ENCODE measurements at places on chromosomes 5 and 9.

DNA sequence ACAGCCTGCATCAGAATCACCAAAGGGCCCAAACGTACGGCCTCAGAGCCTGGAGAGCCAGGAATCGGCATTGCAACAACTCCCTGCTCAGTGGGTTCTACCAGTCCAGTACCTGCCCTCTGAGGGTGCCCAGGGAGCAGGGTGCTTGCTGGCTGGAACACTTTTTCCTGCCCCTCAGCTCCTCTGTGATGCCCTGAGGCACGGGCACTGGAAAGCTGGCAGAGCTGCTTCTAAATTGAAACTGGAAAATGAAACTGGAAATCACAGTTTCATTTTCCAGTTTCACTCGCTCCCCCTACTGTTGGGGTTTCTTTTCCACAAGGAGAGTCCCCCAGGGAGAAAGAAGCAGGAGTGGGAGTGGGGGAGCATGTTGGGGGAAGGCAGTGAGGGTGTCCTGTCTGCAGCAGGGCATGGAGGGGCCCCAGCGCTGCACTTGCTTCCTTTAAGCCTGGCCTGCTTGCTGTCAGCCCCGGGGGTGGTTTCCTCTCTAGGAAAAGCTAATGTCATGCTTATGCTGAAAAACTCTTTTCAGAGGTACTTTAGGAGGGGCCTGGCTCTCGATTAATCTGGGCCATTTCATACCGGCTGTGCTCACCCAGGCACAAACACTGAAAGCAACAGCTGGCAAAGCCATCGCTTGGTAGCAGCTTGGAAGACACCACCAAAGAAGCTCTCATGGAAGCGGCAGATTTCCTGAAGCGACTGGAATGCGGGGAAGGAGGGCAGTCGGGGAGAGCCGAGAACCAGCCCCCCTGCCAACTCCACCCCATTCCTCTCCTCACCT is 26.2 kb downstream of the IRF1 start:
- DNase-seq = no peak

DNA sequence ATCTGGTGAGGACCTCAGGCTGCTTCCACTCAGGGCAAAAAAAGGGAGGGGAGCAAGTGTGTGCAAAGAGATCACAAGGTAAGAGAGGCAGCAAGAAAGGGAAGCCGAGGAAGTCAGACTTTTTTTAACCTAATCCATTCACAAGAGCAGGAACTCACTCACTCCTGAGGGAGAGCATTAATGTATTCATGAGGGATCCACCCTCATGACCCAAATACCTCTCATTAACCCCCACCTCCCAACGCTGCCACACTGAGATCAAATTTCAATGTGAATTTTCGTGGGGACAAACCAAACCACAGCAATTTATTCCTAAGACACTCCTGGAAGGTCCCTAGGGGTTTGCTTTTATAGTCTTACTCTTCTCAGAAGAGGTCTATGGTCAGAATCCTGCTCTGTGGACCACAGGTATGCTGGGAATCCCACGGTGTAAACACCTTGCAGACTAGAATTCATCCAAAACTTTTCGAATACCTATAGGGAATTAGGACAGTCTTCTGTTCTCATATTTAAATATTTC is 108.7 kb downstream of the HSD17B3 start:
- DNase-seq = no peak

GRCh38 chr9:107894572-107895261 is 405.1 kb upstream of the KLF4 start:
- DNase-seq = no peak

DNA sequence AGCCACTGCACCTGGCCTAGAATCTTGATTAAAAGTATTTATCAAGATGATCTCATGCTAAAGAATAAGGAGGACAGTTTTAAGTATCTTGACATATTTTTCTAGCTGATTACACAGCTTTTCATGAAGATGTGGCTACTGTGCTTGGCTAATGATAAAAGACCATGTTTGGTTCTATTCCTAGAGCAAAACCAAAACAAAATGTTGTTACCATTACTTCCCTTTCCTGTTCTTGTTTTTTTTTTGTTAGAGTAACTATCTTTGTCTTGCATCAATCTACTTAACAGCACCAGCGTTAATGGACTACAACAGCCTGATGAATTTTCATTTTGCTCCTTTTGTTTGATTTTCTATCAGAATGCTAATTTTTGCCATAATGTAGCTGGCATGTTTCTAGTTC is 86.2 kb upstream of the DHFR start:
- peak; percentile 1 for DNase-seq

- no peak for DNase-seq
Measured at GRCh38 chr9:126435105-126435504, 108.5 kb downstream of the MVB12B start.

DNA sequence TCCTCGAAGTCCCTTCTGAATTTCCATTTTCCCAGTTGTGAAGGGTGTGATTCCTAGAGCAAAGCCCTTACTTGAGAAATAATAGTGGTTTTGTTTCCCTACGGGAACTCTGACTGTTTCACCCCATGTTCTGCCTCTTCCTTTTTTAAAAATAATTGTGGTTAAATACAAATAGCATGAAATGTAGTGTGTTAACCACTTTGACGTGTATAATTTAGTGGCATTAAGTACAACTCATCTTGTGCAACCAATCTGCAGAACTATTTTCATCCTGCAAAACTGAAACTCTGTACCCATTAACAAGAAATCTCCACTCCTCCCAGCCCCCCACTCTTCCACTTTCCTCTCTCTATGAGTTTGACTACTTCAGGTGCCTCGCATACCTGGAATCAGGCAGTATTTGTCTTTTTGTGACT is 35.6 kb upstream of the HAND1 start:
- DNase-seq = no peak

GRCh38 chr9:93052791-93053540 is 5.5 kb upstream of the SUSD3 start:
- no peak for DNase-seq

DNA sequence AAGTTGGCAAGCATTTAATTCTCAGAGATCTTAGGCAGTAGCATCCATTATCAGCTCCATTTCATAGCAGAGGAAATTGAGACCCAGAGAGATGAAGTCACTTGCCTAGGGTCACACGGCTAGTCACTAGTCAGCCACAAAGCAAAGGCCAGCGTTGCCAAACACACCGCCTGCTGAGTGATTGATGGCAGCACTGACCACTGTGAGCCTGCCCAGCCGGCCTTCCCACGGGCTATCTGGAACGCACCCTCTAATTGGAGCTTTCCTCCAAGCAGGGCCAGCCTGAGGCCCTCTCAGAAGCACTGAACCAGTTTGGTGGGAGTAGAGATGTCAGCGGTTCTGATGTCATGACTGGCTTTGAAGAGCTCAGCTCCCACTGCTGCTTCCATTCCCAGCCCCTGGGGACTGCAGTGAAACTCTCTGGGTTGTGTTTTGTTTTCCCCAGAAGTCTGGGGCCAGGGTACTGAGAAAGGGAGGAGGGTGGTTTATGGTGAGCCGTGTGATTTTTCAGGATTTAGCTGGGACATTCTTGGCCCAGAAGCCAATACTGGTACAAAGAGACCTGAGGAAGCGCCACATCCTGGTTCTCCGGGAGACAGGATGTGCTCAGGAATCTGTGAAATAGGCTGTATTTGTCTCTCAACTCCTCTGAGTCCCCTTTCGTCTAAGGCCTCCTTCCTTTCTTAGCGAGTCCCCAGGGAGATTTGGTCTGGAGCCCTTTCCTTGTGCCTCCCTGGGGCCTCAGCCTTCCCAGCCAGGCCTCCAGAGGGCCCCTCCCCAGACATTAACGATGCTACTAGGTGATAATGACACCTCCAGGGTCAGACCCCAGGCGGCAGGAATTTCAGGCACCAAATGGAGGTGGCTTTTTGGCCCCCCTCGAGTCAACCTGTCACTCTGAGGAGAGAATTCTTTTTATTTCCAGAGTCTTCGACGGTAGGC is 44.5 kb downstream of the SPRY4 start:
- DNase-seq = no peak

DNA sequence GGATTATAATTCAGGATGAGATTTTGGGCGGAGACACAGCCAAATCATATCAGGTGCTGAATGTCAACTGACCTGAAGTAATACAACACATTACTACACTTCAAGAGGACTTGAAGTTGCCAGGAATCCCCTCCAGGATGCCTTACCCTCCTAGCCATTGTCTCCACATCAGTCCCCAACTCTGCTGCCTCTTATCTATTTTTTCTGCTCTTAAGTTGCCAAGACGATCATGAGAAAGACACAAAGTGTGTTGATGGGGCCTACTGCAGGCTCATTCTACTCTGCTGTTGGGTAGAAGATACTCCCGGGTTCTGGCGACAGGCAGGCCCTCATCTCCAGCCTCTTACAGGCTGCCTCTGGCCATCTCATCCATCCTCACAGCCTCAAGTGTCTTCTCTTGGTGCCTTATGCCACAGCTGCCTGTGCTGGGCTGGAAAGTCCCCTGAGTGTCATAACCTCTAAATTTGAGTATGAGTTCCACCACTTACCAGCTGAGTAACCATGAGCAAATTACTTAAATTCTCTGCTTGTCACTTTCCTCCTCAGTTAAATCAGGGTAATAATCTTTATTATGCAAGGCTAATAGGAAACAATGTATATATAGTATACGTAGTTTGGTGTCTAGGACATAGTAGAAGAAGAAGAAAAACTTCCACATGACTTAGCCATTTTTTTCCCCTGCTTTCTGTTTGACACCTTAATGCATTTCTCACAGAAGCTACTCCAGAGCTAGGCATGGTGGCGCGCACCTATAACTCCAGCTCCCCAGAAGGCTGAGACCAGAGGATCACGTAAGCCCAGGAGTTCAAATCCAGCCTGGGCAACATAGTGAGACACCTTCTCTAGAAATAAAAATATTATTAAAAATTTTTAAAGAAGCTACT is 73.0 kb upstream of the SNX2 start:
- DNase-seq = no peak

GRCh38 chr5:91499943-91500531 is 116.9 kb upstream of the ARRDC3 start:
- DNase-seq = peak; percentile 71

- no peak for DNase-seq
Measured at GRCh38 chr5:73918791-73919221, 292.8 kb downstream of the ARHGEF28 start.

- peak; percentile 28 for DNase-seq
Measured at GRCh38 chr5:113022661-113023060, 46.1 kb downstream of the DCP2 start.

DNA sequence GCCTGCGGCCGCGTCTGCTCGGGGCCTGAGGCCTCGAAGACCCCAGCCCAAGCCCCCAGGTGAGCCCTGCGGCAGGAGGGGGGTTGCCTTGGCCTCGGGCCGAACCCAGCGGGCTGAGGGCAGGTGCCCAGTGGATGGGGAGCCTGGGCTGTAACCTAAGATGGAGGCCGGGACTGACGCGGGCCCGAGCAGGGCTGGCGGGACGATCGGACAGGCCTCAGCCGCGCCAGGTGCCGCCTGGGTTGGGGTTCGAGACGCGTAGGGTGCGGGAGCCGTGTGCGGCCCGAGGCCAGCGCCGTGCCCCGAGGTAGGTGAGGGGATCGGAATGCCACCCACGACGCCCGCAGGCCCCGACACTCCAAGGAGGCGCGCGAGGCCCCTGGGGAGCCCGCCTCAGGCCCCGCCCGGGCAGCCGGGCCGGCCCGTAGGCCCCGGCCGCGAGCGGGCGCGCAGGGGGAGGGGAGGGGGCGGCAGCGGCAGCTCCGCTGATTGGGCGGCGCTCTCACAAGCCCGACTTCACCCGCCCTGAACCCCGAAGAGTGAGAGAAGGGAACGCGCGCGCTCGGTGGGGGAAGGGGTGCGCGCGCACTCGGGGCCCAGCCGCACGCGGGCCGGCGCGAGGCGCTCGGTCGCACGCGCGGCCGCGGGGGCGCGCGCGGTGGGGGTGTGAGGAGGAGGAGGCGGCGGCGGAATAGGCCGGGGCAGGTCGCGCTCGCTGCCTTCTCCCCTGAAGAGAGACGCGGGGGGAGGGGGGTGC is at the start of gene NSD1:
Gene NSD1, plus strand, starts transcription at position 678 of the 757 bp plus-strand sequence. CDS start 1,331 bp downstream, outside the sequence.
- DNase-seq = peak; percentile 63

DNA sequence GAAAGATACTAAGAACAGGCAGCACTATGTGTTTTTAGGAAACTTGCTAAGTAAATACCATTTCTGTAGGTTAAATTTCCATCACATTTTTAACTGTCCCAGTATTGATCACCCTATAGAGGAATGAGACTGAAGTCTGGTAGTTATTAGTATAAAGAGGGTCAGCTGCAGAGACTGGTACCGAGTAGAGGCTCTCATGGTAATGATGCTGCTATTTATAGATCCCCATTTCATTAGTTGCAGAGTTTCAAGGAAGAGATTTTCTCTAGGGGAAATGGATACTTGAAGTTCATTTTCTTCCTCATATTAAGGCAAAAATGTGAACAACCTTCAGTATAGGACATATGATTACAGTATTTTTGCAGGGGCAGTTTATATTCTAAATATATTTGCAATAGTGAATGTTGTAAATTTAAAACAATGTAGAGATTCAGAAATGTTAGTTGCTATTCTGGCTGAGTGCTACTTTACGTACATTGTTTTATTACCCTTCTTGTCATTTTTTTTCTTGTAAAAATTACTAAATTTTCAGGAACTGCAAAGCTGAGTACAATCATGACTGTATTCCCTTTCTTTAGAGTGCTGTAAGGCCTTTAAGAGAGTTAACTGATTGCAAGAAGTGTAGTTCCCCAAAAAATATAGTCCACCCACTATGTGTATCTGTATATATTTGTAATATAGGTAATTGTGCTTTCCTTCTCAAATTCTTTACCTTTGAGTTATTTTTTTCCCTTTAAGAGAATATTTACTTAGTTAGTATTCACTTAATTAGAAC is 14.7 kb downstream of the PBX3 start:
- DNase-seq = no peak

- DNase-seq = no peak
Measured at GRCh38 chr5:80715887-80716286, 61.1 kb upstream of the DHFR start.

DNA sequence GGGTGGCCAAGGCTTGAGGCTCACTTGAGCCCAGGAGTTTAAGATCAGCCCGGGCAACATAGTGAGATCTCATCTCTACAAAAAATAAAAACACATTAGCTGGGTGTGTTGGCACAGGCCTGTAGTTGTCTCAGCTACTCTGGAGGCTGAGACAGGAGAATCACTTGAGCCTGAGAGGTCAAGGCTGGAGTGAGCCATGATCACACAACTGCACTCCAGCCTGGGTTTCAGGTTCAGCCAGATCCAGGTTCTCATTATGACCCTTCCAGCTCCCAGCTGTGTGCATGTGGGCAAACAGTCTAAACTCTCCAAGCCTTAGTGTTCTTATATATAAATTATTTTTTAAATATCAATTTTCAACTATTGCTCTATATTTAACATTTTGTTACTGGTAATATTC is 67.9 kb downstream of the ALDH7A1 start:
- DNase-seq = no peak

- no peak for DNase-seq
Measured at GRCh38 chr9:128393145-128393775, 22.1 kb downstream of the URM1 start.
